Stimulated activated CD8-positive, alpha-beta memory T cell treated with anti-CD3 and anti-CD28 coated beads, Interleukin-4, amount 100 ng/mL, for 4 hours (primary cell): ENCODE measurements at places on chromosomes 13 and 19.

- DNase-seq = no peak
Observed at GRCh38 chr19:8210421-8211101, 1.4 kb downstream of the CERS4 start.

DNA sequence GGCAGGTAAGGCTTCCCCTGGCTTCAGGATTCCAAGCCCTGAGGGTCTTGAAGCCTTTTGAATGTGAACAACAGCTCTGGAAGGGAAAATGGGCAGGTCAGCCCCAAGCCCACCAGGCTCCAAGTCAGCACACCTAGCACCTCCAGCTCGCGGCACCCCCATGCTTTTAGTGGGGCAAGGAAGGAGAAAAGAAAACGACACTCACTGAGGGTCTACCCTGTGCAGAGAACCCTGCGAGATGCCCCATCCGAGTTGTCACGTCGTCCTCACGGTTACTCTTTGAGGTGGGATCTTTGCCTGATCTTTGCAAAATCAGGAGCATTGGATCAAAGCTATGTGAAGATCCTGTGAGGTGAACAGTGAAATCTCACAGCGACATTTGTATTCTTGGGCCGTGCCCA lies 5.7 kb upstream of the F10 start:
- no peak for DNase-seq

- no peak for DNase-seq
Observed at GRCh38 chr13:113411216-113412023, 41.9 kb downstream of the ADPRHL1 start.

DNA sequence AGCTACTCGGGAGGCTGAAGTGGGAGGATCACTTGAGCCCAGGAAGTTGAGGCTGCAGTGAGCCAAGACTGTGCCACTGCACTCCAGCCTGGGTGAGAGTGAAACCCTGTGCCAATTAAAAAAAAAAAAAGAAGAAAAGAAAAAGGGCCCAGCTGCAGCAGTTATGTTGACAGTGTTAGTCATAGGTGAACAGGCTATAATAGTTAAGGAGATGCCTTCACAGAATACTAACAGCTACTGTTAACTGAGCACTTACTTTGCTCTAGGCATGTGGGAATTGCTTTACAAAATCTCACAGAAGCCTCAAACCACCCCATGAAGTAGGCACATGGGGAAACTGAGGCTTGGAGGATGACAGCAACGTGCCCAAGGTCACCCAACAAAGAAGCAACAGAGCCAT lies 3.9 kb downstream of the FBXO17 start:
- DNase-seq = no peak

DNA sequence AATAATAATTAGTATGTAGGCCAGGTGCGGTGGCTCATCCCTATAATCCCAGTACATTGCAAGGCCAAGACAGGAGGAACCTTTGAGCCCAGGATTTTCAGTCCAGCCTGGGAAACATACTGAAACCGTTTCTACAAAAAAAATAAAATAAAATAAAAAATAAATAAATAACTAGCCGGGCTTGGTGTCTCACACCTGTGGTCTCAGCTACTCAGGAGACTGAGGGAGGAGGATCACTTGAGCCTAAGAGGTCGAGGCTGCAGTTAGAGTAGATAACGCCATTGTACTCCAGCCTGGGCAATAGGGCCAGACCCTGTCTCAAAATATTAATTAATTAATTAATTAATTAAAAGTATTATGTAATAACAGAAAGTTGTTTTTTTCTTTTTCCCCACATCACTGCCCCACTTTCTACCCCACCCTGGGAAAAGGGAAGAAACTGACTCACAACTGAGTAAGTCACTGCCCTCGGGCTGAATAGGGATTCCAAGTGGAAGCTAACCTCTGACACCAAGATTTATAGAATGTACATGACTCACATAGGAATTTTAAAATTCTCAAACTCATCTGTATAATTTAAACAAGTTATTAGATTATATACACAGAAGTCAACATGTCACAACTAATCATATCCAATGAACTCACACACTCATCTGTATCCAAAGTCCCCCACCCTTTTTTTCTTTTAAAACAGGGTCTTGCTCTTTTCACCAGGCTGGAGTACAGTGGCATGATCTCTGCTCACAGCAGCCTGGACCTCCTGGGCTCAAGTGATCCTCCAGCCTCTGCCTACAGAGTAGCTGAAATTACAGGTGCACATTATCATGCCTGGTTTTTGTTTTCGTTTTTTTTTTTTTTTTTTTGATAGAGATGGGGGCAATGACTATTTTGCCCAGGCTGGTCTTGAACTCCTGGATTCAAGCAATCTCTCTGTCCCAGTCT lies 12.5 kb downstream of the ZNF611 start:
- no peak for DNase-seq

DNA sequence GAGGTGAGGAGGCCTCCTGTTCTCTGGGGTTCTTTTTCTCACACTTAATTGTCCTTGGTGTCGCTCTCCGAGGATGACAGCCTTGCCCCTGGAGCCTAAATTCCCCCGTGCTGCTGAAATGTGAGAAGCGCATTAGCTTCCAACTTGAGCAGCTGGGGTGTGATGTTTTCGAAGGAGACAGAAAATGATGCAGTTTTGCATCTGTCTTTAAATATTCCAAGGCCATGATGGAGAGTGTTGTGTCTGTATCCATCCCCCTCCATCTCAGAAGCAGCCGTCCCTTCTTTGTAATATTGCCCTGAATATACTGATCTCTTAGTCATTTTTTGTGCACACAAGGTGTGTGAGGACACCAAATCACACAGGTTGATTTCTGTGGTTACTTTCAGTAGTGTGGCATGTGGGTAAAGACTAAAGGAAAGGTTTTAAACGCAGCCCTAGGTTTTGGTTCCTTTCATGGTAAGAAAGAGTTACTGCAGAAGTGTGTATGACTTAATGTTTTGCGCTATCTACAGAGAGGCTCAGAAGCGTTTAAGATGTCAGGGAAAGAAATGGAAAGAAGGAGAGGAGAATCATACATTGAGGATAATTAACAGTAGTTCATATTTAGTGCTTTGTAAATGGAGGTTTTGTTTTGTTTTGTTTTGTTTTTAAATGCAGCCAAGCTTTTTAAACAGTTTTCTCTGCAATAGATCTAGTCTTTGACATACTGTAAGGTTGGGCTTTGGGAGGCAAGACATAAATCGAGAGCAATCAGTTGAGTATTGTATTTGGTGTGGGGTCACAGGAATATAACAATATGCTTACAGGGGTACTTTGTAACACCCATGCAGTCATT lies 1.6 kb downstream of the NBEA start:
- DNase-seq = no peak

- DNase-seq = no peak
Observed at GRCh38 chr13:46281779-46282178, 70.1 kb downstream of the LRRC63 start.

- no peak for DNase-seq
Observed at GRCh38 chr13:50125304-50125553, 110.0 kb downstream of the KCNRG start.
